ENCODE measurements at places on chromosomes 1 and 21. TPM values are rescaled to one million over a fixed set of nuclear protein-coding genes. Genes with fewer than 3 reads are reported as not detected.

The F3 gene
- total RNA-seq: 2.7 TPM

The SLC30A10 gene
- 0.15 TPM for total RNA-seq

The KRTAP25-1 gene
- total RNA-seq: not detected

The RAD54L gene
- total RNA-seq: 11.8 TPM

The DENND2D gene
- total RNA-seq: 1.3 TPM

The S100A7A gene
- not detected for total RNA-seq

The PROK1 gene
- total RNA-seq: not detected

The EEIG2 gene
- 5.7 TPM for total RNA-seq

The MYOC gene
- not detected for total RNA-seq

The C1QTNF12 gene
- total RNA-seq: 2.0 TPM

The MAP3K7CL gene
- 1.5 TPM for total RNA-seq

The LEFTY2 gene
- total RNA-seq: not detected

The AADACL4 gene
- not detected for total RNA-seq

The CZIB gene
- total RNA-seq: 31.8 TPM

The HMCN1 gene
- total RNA-seq: 0.02 TPM

The RCSD1 gene
- total RNA-seq: 0.05 TPM

The WNT4 gene
- total RNA-seq: 0.17 TPM

The RRP1B gene
- total RNA-seq: 32.6 TPM

The NMNAT1 gene
- total RNA-seq: 2.9 TPM

The PRAMEF12 gene
- not detected for total RNA-seq

The LIN9 gene
- total RNA-seq: 8.0 TPM

The CCDC181 gene
- total RNA-seq: 0.10 TPM

The OR2L13 gene
- total RNA-seq: not detected

The OLFML3 gene
- total RNA-seq: 3.8 TPM

The MTARC2 gene
- total RNA-seq: 14.8 TPM

The KCNK1 gene
- total RNA-seq: 17.8 TPM

The BARHL2 gene
- total RNA-seq: not detected

Data from A549 treated with CORT108297 at 1 μM for 4 hours (cell line).